ENCODE measurements at places on chromosomes 7 and 10.
A peak's percentile ranks its signal among the peaks of the same experiment; 100 is the strongest.

DNA sequence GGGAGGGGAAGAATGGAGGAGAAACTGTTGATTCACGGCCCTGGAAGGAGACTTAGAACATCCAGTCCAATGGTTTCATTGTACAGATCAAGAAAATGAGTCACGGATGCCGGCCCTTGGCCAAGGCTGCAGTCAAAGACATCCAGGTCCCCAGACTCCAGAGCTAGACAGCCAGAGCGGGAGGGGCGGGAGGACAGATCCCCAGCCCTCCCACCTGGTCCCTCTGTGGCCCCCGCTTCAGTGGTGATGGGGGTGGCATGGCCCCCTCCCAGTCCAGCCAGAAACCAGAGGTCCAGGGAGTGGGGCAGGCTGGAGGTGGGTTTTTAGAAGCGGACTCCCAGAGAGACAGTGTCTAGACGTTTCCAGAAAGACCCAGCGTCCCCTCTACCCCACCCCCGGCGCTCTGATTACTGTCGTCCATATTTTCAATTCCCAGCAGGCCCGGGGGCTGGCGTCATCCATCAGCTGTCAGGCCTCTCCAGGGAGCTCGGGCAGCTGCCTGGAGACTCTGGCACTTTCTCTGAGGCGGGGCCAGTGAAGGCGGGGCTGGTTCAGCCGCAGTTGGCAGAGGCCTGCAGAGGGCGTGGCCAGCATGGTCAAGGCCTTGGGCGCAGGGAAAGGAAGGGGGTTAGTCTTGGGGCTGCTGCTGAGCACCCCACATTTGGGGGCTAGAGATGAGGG, 8.0 kb upstream of the HSPB1 start:
- peak; percentile 94 for DNase-seq

- peak; percentile 80 for DNase-seq
These were observed 5.7 kb downstream of the ATG9B start for GRCh38 chr7:151018421-151019129.

DNA sequence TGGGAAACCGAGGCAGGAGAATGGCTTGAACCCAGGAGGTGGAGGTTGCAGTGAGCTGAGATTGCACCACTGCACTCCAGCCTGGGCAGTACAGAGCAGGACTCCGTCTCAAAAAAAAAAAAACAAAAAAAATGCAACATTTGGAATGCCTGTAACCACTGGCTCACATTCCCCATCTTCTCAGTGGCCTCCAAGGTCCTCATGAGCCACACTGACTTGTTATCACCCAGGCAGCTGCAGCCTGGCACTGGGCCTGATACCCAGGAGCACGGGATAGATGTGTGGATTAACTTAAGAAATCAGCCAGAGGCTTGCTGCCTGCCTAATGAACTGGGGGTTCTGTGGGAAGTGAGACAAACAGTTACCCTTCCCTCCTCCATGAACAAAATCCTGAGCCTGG, 23.0 kb downstream of the JCAD start:
- no peak for DNase-seq

DNA sequence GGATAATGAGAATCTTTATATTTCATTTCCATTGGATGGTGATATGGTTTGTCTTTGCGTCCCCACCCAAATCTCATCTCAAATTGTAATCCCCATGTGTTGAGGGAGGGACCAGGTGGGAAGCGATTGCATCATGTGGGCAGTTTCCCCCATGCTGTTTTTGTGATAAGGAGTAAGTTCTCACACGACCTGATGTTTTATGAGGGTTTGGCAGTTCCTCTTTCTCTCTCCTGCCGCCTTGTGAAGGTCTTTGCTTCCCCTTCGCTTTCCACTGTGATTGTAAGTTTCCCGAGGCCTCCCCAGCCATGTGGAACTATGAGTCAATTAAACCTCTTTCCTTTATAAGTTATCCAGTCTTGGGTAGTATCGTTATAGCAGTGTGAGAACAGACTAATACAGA, 59.4 kb downstream of the MTPN start:
- no peak for DNase-seq

GRCh38 chr7:4072161-4072925, 609.8 kb upstream of the FOXK1 start:
- DNase-seq: no peak

DNA sequence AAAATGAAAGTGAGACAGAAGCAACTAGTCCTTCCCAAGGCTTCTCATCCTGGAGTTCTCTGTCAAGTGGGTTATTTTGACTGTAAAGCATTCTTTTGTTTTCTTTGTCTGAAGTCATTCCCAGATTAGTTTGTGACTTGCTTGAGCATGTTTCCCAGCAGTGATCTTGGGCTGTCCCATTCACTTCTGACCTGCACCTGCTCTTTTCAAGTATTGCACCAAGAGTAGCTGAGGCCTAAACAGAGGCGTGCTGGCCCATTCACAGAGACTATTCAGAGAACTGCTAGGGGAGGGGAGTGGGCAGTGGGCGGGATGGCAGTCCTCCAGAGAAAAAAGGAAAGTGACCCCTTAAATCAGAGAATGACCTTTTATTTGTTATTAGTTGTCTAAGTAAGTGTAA, 61.3 kb downstream of the CACNA2D1 start:
- peak; percentile 50 for DNase-seq

DNA sequence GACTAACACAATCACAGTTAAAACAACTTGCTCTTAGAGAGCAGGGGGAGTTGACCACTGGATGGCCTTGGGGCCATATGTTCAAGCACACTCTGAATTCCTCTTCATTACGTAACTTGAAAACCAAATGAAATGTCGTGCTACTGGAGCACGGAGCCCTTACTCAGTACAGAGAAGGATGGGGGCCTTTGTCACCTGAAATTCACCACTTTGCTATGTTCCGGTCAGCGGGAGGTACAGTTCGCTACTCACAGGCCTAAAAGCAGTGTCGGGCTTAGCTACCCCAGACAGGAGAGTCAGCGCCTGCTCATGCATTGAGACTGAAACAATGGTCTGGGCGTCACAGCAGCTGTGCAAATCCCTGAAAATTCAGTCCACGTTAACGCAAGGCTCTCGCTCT, 39.6 kb downstream of the GLI3 start:
- peak; percentile 43 for DNase-seq

DNA sequence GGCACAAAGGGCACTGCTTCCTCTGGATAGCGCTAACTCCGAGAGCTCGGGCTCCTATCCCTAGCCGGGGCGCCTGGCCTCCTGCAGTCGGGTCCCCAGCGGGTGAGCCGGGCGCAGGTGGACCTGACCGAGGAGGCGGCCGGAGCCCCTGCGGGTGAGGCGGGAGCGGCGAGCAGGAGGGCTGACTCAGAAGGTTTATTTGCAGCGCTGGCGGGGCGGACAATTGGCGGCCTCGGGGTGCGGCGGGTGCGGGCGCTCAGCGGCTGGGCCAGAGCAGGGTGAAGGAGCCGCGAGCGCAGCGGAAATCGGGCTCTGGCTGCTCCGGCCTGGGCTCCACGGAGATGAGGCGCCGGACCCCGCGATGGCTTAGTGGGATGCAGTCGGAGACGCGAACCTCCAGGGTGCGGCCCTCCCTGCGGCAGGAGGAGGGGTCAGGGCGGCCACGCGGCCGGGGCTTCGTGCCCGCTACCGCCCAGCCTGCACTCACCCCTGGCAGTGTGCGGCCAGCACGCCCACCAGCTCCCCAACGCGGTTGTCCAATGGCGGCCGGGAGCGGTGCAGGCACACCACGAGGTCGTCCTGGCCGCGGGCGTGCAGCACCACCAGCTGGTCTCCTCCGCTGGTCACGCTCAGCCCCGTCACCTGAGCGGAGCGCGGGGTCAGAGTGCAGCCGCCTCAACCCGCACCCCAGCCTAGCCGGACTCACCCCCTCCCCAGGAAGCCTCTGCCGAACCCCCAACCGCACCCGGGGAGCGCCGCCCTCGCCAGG, 16.1 kb downstream of the MYO1G start:
- DNase-seq: peak; percentile 80

DNA sequence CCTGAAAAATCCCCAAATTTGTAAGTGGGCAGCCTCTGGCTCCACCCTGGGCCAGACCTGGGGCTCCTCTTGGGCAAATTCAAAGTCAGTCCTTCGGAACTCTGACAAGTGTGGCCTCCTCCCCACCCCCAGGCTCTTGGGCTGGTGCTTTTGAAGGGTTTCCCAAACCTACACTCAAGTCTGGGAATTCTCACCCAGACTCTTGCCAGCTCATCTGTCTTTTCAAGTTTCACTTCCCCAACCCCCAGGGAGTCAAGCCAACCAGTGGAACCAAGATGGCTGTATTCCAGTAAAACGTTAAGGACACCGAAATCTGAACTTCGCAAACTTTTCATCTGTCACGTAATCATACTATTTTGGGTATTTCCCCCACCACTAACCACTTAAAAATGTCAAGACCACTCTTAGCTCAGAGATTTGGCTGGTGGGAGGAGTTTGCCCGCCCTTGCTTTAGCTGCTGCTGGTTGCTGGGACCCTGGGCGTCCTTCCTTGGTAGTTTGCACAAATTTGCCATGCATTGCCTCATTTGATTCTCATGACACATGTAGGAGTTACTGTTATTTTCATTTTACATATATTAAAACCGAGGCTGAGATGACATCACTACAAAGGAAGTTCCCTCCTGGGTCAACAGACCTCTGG, 1.7 kb upstream of the MYO1G start:
- no peak for DNase-seq

DNA sequence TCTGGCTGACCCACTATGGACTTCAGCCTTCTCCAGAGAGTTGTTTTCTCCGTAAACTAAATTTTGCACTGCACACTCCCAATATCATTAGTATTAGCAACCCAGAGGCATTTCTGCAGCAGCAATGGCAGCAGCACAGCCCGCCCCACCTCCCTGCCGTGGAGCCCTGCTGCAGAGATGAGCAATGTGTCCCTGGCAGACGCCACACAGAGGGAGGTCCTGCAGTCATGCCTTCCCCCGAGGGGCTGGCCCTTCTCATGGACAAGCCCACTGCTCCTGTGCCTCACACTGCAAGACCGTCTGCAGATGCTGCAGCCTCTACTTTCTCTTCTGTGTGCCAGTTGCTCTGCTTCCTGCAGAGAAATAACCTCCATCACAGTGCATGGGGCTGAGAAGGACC, 393.4 kb upstream of the MKI67 start:
- no peak for DNase-seq

- no peak for DNase-seq
These were observed 68.4 kb downstream of the PTEN start for GRCh38 chr10:87931836-87932230.

GRCh38 chr10:126736727-126737126, 66.2 kb upstream of the C10orf90 start:
- no peak for DNase-seq

DNA sequence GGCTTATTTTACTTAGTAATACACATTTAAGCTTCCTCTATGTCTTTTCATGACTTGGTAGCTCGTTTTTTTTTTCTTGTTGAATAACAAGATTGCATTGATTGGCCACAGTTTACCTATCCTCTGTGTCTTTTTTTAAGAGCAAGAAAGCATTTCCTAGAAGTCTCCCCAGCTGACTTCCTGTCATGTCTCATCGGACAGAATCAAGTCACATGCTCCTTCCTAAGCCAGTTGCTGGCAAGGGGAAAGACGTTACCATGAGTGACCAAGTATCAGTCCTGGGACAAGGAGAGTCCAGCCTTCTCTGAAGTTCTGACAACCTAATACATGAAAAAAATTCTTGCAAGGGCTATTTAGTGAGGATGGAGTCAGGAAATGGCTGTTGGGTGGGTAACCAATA, 24.9 kb upstream of the SFRP5 start:
- no peak for DNase-seq

DNA sequence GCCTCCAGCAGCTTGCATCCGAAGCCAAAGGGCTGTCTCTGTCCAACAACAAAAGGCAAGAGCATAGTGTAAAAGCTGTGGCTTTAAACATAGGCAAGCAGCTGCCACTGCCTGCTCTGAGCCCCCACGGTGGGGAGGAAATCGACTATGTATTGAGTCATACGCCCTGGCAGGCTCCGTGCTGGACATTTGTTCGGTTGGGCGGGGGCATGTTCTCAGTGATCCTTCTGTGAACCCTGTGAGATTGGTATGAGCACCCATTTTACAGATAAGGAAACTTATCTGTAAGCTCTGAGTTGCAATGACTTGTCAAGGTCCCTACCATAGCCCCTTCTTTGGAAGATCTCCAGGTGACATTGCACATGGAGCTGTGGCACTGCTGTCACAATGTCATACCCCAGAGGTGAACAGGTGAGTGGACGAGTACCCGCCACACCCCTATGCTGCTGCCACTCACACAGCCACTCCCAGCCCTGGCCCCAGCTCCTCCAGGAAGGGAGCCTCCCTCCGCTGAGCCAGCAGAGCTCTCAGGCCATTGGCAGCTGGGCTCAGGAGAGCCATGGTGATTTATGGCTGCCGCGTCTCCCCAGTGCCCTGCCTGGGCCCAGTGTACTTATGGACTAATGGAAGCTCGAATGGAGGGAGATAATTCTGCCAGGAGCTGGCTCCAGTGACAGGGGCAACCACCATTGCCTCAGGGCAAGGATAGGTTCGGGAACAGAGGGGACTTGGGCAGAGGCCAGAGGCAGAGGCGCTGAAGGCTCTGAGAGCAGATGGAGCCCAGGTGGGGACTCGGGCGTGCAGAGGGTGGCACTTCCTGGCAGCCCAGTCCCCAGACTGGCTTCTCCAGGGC, 43.7 kb downstream of the UNC5B start:
- DNase-seq: no peak

DNA sequence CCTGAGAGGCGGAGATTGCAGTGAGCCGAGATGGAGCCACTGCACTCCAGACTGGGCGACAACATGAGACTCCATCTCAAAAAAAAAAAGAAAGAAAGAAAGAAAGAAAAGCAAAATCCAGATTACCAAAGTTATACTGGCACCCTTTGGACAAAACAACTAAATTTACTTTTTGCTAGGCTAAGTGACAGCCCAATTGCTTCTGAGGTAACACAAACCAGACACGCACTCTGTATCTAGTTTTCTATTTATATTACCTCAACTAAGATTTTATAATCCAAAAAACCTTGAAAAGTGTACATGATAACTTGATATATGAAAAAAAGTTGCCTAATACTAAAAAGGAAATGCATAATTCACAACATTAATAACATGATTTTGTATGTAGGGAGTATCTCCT, 12.9 kb downstream of the UBE2H start:
- DNase-seq: no peak

DNA sequence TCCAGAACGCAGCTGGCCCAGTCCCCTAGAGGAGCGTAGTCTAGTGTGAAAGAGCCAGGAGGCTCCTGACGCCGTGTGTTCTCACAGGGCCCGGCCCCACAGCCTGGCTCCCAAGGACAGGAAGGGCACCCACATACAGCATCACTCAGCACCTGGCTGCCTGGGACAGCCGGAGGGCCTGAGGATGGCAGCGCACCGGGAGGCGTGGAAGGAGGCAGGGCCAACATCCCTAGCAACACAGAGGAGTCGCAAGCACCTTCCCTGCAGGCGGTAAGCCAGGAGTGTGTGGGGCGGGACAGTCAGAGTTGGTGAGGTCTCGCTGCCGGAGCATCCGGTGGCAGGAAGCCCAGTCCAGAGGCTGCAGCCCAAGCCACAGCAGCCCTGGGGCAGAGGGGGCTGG, 125.8 kb downstream of the MAD1L1 start:
- no peak for DNase-seq

GRCh38 chr10:4174197-4174596, 389.2 kb upstream of the KLF6 start:
- no peak for DNase-seq

GRCh38 chr7:152127229-152127628, 101.8 kb downstream of the GALNT11 start:
- DNase-seq: no peak

- DNase-seq: no peak
These were observed 964.5 kb downstream of the CNTNAP2 start for GRCh38 chr7:147081117-147081516.

- no peak for DNase-seq
These were observed 30.0 kb upstream of the PCGF5 start for GRCh38 chr10:91190388-91190870.

GRCh38 chr7:16891874-16892643, 10.3 kb upstream of the AGR3 start:
- no peak for DNase-seq
